ENCODE measurements at places on chromosomes 2 and 18.

DNA sequence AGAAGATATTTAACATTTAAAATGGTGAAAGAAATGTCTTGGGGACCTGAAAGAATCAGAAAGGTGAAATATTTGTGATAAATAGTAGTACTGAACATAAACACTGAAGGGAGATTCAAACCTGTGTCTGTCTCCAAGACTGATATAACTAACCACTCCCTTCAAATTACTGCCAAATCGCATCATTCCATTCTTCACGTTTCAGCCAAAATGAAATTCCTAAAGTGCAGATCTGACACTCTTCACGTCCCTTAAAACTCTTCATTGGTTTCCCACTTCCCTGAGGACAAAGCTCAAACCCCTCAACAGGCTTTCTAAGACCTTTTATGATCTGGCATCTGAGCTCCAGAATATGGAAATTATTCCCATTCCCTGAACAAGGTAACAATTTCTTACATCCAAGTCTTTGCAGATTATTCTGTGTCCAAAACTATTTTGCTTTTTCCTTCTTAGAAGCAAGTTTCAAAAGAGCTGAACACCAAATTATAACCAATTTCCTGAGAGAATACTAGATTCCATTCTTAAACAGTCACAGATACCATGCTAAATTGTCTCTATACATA is 18.9 kb downstream of the SLC8A1 start:
- no peak for DNase-seq

DNA sequence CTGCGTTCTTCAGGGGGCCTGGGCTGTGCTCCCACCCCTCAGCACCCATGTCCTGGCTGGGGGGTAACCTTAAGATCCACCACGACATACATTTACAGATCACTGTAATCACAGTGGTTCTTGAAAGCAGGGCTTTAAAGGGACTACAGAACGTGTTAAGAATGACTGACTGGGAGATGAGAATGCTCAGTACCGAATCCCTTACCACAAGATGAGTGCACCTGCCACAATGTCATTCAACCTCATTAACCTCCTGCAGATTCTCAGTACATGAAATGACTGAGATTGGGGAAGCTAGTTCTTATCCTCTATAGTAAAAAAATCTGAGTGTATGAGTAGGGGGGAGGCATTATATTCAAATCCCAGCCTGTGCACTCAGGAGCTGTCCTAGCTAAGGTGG is 10.5 kb upstream of the PIEZO2 start:
- no peak for DNase-seq

DNA sequence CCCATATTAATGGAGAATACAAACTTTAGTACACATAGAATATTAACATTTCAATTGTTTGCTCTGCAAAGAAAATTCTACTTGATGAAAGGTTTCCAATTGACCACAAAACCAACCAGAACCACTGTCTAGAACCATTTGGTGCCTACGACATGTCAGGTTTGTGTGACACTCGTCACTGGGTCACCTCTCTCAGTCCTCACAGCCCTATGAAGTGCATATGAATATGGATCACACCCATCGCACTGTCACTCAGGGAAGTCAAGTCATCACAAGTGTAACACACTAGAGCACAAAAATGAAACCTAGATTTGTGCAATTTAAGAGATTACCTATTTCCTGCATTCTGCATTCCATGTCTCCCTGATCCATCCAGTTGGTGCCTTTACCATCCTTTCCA is 43.7 kb downstream of the PTPN2 start:
- DNase-seq, result no peak

DNA sequence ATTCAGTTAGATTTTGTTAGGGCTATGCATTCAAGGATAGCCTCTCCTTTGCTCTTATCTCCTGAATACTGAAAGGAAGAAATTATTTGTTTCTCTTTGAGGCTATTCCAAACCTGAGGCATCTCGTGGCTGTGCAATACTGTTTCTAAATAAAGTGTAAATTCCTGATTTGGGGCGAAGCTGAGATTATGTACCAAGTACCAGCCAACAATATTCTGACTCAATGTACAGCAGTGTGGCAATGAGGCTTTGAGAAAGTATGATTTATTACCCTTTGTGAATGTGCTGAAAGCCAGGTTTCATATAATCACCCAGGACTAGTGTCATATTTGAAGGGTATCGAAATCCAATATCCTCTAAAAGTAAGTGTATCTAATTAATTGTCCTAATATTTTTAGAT is 113.5 kb downstream of the MEIS1 start:
- no peak for DNase-seq

Data from K562 (cell line).